ENCODE measurements at places on chromosomes 7 and 10.

DNA sequence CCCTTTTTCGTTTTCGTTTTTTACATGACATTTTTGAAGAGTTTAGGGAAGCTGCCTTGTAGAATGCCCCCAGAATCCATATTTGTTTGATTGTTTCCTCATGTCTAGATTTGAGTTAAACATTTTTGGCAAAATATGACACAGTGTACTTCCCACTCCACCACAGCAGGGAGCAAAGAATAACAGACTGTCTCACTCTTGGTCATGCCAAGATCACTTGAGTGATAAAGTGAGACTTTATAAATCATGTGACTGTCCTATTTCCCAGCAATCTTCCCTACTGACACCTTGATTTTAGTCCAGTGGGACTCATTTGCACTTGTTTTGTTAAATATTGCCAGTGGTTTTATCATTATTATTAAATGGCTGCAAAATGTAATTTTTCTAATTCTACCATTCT, 44.4 kb upstream of the USP6NL start:
- no peak for DNase-seq

GRCh38 chr7:137592232-137592896, 248.8 kb upstream of the PTN start:
- DNase-seq = peak; percentile 48

GRCh38 chr10:111600772-111601171, 523.9 kb downstream of the ADRA2A start:
- no peak for DNase-seq

DNA sequence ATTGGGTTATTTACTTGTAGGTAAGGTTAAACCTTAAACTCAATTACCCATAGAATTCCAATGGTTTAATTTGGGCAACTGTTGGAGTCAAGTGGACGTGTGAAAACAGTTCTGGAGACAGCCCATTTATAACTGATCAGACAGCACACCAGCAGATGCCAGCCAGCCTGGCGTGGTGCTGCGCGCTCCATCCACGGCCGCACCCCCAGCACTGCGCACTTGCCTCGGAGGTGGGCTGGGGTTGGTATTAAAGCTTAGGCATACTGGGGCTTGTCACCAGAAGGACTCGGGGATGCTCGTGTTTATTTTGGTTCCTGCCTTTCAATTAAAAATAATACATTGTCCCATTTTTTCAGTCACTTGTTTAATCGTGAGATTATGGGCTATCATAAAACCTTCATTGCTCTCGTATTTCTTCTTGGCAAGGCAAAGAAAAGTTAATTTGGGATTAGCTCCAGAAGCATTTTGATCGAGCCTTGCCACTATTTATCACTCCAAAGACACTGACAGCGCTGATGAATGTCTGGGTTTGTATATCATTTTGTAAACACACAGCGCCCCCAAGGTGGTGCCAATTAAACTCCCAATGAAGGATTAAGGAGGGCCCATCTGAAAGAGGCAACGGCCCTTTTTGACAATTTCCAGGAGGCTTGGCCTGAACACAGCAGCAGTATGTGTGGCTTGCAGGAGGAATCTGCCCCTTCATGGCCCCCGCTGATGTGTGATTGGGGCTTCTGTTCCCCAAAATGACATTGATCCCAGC, 204.5 kb upstream of the CXCL12 start:
- no peak for DNase-seq

DNA sequence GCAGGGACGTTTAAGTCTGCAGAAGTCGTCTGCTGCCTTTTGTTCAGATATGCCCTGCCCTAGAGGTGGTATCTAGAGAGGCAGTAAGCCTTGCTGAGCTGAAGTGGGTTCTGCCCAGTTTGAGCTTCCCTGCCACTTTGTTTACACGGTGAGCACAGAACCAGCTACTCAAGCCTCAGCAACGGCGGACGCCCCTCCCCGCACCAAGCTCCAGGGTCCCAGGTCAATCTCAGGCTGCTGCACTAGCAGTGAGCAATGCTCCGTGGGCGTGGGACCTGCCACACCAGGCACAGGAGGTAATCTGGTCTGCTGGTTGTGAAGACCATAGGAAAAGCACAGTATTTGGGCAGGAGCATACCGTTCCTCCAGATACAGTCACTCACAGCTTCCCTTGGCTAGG, 148.1 kb upstream of the LAMB4 start:
- no peak for DNase-seq

DNA sequence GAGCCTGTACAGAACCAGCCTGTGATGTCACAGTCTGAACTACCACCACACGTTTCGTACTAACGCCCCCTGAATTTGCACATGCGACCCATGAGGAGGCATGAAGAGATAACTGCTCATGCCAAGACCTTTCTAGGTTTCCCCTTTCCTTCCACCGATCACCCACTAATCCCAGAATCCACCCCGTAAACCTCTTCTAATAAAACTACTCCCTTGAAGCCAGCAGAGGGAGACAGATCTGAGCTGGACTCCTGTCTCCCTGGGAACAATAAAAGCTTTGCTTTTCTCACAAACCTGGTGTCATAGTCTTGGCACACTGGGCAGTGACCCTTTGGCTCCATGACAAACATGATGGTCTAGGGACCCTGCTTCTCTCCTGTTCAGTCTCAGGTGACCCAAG, 144.5 kb downstream of the FRMD4A start:
- no peak for DNase-seq

GRCh38 chr10:76403912-76404311, 972.5 kb downstream of the LRMDA start:
- DNase-seq = no peak

- DNase-seq = no peak
These were observed 50.0 kb downstream of the AOC1 start for GRCh38 chr7:150902078-150903033.

- DNase-seq = no peak
These were observed 64.9 kb downstream of the CFAP46 start for GRCh38 chr10:132877473-132877872.

GRCh38 chr10:6234371-6234770, 31.6 kb downstream of the PFKFB3 start:
- DNase-seq = no peak

DNA sequence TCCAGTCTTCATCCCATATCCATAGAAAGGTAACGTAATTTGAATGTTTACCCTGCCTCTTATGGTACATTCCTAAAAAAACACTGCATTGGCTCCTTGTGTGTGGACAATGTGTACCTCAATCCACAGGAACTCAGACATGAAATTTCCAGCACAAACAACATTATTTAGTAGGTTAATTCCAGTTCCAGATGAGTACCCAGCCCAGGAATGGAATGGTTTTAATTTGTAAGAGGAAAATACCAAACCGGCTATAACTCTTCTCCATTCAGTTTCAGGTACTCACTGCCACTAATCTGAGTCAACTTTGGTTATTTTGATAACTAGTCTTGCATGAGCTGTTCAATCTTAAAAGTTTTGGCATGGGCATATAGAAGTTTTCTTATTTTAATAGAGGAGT, 39.0 kb downstream of the TFPI2 start:
- no peak for DNase-seq

DNA sequence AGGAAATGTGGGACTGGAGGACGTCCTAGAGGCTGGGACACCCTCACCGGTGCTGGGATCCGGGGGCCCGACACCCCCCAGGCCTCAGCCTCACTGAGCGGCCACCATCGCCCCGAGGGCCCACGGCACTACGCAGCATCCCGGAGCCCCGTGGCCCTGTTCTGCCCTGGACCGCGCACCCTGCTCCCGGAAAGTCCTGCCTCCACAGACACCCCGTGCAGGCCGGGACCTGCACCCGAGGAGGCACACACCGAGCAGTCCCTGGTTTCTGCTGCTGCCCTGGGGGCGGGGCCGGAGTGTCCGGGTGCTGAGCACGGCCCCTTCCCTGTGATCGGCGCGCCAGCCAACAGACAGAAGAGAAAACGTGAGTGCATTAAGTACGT, 18.1 kb upstream of the KNDC1 start:
- DNase-seq = no peak

- no peak for DNase-seq
These were observed 40.9 kb upstream of the BTBD16 start for GRCh38 chr10:122230222-122230621.

DNA sequence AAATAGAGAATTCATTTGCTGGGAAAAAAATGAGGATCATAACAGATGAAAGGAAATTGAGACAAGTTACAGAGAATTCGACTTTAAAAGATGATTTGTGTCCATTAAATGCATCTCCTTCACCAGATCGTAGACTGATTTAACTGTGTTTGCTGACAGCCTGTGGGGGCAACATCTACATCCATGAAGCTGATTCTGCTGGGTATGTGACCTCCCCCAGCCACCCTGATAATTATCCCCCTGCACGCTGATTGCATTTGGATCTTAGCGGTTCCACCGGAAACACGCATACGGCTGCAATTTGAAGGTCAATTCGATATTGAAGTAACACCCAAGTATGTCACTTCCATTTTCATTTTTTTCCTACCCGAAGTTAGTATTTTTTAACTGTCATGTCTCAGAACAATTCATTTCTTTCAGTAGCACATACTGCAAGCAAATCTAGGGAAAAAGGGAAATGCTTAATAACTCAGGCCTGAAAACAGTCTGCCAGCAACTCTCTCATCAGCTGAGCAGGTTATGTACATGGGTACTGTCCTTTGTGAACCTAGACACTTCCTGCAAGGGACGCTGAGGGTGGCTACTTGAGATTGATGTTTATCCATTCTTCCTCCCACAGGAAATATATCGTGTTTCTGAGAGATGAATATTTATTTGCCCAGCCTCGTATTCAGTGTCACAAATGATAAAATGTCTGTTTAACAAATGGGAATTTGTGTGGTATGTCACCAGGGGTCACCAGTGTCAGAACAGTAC, 134.9 kb downstream of the ZNF22 start:
- DNase-seq = no peak

DNA sequence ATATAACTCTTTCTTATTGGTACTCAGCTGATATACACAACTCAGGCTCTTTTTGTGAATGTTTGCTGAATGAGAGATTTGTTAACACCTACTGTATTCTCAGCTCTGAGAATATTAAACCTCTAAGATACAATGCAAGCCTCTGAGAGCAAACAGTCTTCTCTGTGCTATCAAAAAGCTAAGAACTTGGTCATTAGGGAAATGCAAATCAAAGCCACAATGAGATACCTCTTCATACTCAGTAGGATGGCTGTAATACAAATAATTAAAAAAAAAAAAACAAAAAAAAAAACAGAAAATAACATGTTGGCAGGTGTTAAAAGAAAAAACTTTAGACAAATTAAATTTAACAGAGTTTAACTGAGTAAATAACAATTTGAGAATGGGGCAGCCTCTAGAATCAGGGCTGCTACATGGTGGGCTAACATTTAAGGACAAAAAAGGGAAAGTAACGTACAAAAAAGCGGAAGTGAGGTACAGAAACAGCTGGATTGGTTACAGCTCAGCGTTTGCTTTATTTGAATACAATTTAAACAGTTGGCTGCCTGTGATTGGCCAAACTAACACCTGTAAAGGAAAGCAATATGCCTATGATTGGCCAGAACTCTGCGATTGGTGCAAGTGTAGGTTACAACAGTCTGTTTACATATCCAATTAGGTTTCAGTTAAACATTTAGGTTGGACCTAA, 14.8 kb upstream of the MTURN start:
- DNase-seq = no peak

- no peak for DNase-seq
These were observed 85.2 kb downstream of the POLR1F start for GRCh38 chr7:19623676-19624075.

DNA sequence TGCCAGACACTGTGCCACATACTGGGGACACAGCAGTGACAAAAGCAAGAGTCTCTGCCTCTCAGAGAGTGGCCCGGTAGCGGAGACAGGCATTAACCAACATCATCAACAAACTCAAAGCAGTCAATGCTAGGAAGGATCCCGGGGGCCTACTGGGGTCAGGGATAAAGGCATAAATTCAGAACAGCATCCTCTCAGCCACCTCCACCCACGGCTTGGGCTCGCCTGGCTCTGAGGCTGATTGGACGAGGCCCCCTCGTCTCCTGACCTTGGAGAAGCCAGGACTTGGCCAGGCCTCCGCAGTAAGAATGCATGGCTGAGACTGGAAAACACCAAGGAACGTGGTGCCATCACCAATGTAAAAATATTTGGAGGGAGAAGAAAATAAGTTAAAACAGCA, 102.1 kb downstream of the ARHGAP22 start:
- no peak for DNase-seq

DNA sequence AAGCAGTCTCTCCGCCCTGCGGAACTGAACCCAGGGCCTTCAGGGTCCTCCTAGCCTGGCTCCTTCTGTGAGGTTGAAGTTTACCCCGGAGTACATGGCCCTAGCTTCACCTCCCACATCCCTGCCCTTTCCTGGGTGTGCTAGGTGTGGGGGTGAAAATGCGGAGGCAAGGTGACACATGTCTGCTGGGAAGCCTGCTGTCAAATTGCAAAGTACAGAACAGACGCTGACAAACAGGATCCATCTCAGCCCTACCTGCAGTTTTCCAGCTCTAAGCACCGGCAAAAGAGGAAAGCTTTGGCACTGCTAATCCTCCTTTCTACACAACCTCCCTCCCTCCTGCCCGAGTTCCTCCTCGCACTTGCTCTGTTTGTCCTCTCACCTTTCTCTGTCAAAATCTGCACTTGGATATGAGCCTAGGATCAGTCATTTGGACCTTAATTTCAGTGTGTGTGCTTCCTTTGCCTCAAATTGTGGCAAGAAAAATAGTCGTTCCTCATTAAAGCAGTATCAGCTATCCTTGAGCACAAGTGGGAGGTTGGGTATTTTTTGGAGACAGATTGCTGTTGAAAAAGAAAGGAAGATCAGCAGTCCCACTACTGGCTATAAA, 14.4 kb upstream of the GPR15LG start:
- no peak for DNase-seq

DNA sequence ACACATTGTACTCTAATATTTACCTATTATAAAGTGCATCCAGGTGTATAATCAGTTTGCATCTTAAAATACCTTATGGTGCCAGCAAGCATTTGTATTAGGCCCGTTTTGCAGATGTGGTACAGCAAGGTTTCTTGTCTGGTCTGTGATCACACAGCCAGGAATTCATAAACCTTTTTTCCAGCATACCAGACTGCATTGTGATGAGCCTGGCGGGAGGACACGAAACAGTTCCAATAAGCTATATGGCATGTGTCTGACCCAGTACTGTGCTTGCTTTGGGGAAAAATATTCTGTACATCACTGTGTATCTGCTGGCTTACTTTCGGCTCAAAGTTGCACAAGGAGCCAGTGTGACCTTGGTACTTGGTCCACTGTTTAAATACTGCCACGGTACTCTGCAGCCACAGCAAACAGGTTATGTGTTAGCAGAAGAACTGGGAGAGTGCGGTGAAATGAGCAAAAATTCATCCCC, 36.3 kb downstream of the CHN2 start:
- DNase-seq = peak; percentile 52

DNA sequence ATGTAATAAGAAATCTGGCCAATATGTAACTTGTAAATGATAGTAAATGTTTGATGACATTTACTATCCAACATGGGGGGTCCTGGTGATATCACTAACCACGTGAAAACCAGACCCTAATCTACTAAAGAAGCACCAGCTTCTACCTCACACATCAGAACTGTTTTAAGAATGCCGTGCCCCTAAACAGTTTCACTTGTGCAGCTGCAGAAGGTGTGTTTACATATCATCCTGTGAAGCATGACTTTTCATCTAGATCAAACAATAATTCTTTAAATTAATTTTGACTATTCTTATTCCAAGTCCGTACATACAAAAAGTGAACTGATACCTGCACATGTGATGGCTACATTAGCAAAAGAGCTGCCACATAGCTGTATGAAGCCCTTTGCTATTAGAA, 61.0 kb downstream of the STEAP1B start:
- DNase-seq = no peak

GRCh38 chr10:8225187-8225586, 170.7 kb downstream of the GATA3 start:
- no peak for DNase-seq
